Umbilical cord (tissue), 2 donors: ENCODE measurements at places on chromosomes 11 and 22.
A peak's percentile ranks its signal among the peaks of the same experiment; 100 is the strongest.

DNA sequence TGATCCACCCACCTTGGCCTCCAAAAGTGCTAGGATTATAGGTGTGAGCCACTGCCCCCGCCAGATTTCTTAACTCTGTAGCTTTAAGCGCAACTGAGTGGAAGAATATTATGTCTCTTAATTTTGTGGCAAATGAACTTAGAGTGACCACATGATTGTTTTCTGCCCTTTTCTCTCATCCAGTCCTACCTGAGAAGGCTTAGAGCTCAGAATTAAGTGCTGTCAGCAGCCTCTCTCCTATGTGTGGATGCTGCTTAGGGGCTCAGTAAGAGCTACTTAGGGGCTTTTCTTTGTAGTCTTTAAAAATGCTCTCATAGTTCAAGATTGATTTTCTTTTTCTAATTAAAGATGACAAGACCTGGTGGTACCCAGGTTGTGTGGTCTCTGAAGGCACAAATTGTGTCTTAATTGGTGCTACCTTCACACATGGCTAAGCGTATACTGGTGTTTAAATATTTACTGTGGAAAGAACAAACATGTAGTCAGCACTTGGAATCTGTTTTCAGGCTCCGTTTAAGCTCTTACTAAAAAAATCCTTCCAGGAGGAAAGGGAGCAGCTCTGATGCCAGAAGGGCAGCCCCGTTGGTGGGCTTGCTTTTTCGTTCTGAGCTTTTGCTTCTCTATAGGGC is 59.3 kb downstream of the DEPDC5 start:
- DNase-seq = no peak

DNA sequence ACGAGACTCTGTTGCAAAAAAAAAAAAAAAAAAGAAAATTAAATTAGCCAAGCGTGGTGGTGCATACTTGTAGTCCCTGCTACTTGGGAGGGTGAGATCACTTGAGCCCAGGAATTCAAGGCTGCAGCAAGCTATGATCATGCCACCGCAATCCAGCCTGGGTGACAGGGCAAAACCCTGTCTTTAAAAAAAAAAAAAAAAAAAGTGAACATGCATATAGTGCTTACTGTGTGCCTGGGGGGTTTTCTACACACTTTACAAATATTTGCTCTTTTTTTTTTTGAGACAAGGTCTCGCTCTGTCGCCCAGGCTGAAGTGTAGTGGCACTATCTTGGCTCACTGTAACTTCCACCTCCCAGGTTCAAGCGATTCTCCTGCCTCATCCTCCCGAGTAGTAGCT is 12.9 kb downstream of the TPST2 start:
- DNase-seq = no peak

GRCh38 chr11:124915541-124916369 is 3.3 kb upstream of the HEPN1 start:
- no peak for DNase-seq

DNA sequence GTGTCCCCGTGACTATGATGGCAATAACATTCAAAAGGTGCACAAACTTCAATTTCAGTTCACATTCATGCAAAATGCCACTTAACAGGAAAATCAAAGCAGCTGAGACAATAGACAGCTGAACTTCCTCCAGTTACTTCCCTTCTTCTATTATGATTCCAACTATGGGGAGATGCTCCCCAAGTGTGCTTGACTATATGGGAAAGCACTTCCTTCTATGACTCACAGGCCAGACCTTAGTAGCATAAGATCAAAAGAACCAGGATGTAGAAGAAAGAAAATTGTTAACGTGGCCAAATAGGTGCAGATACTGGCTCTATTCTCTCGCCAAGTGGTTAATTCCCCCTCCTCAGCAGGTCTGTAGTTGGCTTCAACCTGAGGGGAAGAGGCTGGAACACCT is 7.8 kb upstream of the FAT3 start:
- no peak for DNase-seq

GRCh38 chr11:17538731-17539130 is 5.5 kb downstream of the USH1C start:
- no peak for DNase-seq

DNA sequence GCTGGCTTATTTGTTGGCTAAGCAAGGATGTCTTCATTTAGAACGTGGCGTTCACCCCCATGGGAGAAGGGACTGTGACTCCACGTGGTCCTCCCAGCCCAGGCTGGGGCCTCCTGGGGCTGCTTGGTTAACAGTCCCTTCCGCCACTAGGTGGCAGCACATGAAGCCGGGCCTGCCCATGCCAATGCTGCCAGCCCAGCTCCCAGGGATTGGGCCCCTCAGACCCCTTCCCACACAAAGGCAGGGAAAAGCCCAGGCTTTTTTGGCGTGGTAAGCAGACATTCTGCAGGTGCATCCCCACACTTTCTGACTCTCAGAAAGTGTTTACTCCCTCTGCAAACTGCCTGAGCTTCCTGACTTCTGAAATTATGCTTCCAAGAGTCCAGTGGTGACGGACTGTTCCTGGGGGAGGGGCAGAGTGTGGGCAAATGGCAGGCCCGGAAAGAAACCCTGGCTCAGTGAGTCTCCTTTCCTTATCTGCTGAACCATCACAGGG is 3.1 kb downstream of the CBX6 start:
- peak; percentile 74 for DNase-seq
